NCI-H1436 (cell line): ENCODE measurements at places on chromosomes 3 and 15.
A peak's percentile ranks its signal among the peaks of the same experiment; 100 is the strongest.

GRCh38 chr3:46965151-46965550 is 11.4 kb downstream of the CCDC12 start:
- DNase-seq, result no peak

GRCh38 chr15:27660676-27661075 is 438.4 kb downstream of the OCA2 start:
- DNase-seq, result no peak

DNA sequence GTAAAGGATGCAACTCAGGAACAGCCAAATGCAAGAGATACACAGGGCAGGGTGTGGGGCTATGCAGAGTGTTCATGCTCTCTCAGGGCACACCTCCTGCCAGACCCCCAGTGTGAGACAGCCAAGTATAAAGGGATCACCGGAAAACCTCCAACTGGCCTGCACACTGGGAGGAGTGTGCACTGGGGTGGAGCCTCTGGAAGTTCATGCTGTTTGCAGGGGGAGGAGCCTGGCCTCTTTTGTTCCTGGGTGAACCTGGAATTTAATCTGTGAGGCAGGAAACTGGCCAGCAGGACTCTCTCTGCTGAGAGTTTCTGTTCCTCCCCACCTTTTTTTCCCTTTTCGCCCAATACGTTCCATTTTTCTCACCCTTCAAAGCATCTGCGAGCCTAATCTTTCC is 204.1 kb downstream of the WNT5A start:
- DNase-seq, result no peak

GRCh38 chr3:152519376-152519775 is 250.6 kb downstream of the MBNL1 start:
- no peak for DNase-seq

DNA sequence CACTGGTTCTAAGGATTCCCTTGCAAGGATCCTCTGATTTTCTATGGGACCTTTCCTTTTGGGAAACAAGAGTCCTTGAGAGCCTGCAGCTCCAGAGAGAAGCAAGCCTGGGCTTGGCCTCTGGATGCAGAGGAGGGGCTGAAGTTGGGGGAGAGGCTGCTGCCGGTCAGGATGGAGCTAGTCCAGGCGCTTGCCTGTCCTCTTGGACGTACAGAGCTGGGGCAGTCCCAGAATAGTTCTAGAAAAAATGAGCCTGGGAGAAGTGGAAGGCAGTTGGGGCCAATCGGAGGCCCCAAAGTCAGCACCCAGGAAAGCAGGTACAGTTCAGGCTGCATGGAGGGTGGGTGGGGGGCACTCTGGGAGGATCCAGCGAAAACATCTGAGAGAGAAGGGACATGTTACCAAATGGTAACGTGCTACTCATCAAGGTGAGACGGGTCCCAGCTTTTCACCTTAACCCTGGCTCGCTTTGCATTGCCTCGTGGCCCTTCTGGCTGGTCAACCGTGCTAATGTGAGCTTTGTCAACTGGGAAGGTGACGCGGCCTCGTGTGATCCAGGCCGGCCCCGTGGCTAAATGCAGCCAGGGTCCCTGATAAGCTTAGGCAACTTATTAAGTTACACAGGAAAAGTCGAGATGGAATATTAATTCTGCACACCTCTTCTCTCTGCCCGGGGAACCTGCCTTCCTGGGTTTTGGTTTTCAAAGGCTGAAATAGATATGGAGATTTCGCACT is 38.7 kb upstream of the MAGEF1 start:
- no peak for DNase-seq

- DNase-seq, result no peak
Observed at GRCh38 chr3:171456765-171457606, 3.2 kb downstream of the TNIK start.

DNA sequence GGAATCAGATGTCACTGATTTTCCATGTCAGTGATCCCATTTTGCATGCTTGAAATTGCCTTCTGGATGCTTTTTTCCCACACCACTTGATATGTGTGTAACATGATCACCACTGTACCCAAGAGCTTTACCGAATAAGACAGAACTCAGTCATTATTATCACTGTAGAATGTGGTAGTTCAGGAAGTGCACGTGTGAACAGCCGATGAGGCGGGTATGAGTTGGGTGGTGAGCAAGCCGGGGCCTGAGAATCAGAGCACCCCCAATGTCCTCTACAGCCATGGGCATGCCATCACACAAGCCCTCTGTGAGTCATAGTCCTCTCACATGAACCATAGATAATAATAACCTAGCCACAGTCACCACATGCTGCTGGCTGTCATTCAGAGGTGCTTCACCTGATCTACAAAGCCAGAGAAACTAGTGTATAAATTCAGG is 470.8 kb downstream of the SOX2 start:
- peak; percentile 23 for DNase-seq

DNA sequence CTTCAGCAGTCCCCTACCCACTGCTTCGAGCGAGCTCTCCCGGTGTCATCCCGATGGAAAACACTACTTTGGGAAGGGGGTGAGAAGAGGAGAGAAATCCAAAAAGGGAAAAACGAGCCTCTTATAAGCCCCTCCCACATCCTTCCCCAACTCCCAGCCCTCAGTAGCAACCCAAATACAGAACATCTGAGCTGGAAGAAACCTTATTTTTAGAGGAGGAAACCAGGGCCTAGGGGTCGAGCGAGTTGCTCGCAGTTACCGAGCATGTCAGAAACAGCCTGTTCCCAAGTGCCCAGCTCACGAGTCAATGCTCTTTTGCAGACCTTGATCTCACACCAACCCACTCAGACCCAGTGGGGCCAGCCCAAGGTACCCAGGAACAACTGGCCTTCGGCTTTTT is 14.2 kb downstream of the RBPMS2 start:
- DNase-seq, result no peak

DNA sequence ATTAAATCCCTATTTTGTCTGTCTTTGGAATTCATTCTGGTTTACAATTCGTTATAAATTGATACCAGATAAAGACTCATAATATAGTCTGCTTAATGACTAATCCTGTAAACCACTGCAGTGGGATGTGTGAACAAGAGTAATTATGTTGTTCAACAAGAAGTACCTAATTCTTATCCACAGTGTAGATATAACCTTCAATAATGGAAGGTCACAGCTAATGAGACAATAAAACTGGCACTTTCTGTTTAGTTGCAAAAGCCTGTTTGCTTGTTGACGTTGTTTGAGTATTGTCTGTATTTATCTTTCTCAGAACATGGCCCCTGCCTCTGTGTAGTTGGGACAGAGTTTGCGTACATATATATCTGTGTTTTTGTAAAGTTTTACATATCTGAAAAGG is 26.7 kb downstream of the PIAS1 start:
- DNase-seq, result no peak

GRCh38 chr15:58473724-58474123 is 41.9 kb downstream of the LIPC start:
- no peak for DNase-seq

- DNase-seq, result peak; percentile 24
Observed at GRCh38 chr3:141575879-141576743, 89.3 kb downstream of the RASA2 start.

- no peak for DNase-seq
Observed at GRCh38 chr15:61041886-61042285, 187.2 kb downstream of the RORA start.

- DNase-seq, result no peak
Observed at GRCh38 chr3:38645601-38646000, 3.9 kb downstream of the SCN5A start.

GRCh38 chr15:61144055-61144454 is 85.0 kb downstream of the RORA start:
- DNase-seq, result no peak

GRCh38 chr3:48709051-48709461 is 8.0 kb downstream of the IP6K2 start:
- no peak for DNase-seq

- no peak for DNase-seq
Observed at GRCh38 chr3:21505711-21506460, 245.1 kb downstream of the ZNF385D start.

DNA sequence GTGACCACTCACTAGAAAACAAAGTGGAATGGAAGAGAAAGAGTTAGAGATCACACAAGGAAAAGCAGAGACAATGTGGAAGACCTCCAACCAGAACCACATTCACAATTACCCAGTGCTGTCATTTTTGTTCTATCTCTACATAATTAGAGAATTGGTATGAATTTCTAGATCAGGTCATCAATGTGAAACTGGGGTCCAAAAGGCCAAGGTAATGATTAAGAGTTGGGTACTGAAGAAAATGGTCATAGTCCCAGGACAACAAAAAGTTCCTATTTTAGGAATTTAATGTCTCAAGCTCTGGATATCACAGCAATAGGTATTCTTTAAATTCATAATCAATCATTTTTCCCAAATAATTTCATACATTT is 84.7 kb upstream of the PPIB start:
- no peak for DNase-seq

DNA sequence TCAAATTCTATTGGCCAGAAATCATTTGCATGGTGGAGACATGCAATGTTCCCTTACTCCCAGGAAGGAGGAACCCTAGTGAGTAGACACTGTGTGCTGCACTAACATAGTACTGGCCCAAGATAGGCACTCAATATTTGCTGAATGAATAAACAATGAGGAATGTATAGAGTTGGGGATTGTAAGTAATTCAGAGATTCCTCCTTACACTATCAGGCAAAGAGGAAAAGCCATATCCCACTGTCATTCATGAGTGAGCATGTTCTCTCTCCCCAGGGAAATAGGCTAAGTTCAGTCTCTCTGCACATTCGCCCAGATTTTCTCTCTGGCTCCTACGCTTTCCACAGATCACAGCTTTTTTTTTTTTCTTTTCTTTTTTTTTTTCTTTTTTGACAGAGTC is 154.9 kb upstream of the WNT5A start:
- DNase-seq, result no peak

- no peak for DNase-seq
Observed at GRCh38 chr3:190442240-190442639, 7.5 kb downstream of the TMEM207 start.

GRCh38 chr3:143812481-143812880 is 35.8 kb downstream of the SLC9A9 start:
- no peak for DNase-seq

DNA sequence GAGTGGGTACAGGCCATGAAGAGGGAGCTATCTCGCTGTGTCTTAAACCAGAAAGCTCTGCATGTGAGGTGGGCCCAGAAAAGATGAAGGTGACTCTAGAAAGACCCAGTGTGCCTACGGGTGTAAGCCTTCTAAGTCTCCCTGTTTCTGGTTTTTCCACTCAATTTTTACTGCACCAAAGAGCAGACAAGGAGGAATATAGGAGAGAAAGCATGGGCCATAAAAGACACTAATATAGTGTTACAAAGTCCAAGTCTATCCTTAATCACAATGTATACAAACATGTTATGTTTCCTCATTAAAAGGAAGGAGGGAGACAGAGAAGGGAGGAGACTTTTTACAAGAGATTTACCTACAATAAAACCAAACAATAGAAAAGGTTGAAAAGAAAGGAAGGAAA is 24.1 kb upstream of the ZKSCAN7 start:
- no peak for DNase-seq

DNA sequence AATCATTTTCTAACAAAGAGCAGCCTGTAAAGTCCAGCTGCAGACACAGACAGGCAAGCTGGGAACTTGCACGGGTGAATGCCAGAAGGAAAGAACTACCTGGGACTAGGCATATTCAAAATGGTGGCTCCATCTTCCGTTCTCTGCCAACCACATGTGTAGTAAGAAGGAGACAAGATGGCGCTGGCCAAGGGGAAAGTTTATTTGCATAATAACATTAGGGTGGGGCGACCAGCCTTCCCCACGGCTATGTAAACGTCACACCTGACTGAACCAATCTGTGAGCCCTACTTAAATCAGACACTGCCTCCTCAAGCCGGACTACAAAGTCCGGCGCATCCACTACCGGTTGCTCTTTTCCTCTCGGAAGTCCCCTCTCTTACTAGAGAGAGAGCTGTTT is 130.8 kb downstream of the SNRK start:
- DNase-seq, result no peak

DNA sequence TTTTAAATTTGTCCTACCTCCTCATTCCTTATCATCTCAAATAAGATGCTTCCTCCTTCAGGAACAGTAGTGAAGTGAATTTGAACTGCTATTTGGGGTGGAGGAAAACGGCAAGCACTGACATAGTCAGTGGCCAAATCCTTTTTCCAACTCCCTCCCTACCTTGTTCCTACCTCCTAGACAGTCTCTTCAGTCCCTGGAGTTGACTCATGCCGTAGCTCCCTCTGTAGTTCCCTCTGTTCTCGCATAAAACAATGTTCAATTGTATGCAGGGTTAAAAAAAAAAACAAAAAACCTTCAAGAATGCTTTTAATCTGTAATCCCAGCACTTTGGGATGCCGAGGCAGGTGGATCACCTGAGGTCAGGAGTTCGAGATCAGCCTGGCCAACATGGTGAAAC is 1.4 kb downstream of the UBR1 start:
- no peak for DNase-seq

DNA sequence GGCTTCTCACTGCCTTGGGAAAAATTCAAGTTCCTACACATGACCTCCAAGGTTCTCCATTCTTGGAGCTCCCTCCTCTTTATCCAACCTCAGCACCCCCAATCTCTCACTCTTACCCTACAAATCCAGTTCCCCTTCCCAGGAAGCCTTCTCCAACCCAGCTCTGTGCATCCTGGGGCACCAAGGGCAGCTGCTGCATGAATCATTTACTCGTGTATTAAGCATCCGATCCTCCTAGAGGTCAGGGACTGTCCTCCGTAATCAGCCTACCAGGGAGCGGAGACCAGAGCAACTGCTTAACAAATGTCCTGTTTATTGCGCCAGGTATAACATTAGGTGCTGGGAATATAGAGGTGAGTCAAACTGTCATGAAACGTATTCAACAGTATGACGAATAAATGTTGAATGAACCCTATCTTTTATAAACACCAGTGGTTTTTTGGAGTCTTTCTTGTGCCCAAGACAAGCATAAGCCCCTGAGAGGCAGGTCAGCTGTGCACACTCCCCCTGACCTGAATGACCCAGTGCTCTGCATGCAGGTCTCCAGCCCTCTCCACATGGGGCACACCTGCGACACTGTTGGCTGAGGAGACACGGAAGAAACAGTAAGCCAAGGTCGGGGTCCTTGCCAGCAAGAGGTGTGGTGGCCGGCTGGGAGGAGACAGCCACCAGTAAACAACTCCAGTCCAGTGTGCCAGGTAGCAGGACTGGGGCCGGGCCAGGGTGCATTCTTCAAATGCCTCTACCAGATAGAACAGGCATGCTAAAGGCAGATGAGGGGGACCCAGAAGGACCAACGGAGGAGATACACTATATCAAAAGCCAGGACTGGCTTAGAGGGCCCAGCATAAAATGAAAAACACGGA is 27.6 kb downstream of the ANP32A start:
- DNase-seq, result no peak

DNA sequence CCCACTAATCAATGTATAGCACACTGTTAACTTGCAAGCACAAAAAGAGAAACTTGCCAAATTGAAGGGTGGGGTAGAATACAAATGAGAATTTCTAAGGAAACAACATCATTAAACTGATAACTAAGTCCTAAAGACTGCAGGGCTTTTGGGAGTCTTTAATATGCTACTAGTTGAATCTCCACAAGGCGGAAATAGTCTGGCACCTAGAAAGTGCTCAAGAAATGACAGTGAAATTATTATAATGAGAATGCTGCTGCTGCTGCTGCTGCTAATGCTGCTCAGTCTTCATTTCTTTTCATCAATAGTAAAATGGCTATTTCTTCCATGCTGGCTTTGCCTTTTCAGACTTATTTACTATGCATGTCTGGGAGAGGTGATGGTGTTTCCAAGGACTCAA is 91.8 kb downstream of the BTD start:
- DNase-seq, result no peak
